ENCODE measurements at places on chromosomes 7 and 10. TPM values are rescaled to one million over a fixed set of nuclear protein-coding genes. Genes with fewer than 3 reads are reported as not detected.

GRCh38 chr7:1447551-1448244 lies 11.6 kb downstream of the MICALL2 start:
- DNase-seq = no peak

The ZNF804B gene
- total RNA-seq = 0.05 TPM

The GARIN1A gene
- total RNA-seq = 2.4 TPM

The PDLIM1 gene
- total RNA-seq = 334 TPM

- DNase-seq = no peak
Measured at GRCh38 chr7:25897261-25897782, 254.7 kb upstream of the NFE2L3 start.

- no peak for DNase-seq
Measured at GRCh38 chr10:48636901-48637300, 32.0 kb upstream of the ARHGAP22 start.

DNA sequence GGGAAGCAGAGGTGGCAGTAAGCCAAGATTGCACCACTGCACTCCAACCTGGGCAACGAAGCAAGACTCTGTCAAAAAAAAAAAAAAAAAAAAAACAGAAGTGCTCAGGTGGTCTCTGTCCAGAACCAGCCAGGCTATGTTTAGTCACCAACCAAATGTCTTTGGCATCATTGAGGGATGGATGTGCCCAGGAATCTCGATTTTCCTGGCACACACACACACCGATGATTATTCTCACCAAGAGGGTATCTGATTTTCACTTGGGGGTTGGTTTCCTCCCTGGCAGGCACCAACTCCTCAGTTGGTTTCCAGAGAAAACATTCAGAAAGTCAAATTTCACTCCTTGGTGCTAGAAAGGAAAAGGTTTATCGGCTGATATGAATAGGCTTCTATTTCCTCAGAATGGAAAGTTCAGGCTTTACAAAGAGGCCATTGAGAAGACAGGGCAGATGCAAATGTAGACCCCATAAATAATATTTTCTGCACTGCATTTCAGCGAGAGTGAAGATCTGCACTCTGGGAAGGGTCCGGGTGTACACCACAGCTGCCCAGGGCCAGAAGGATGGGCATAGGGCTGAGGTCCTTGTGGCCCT lies 154.8 kb downstream of the TNS3 start:
- DNase-seq = no peak

GRCh38 chr7:107687656-107688055 lies 27.0 kb downstream of the SLC26A4 start:
- no peak for DNase-seq

The H2BK1 gene
- total RNA-seq = not detected
